ENCODE measurements at places on chromosomes 6 and 20.
A peak's percentile ranks its signal among the peaks of the same experiment; 100 is the strongest.

- DNase-seq: no peak
Observed at GRCh38 chr6:21157186-21157929, 436.2 kb upstream of the SOX4 start.

DNA sequence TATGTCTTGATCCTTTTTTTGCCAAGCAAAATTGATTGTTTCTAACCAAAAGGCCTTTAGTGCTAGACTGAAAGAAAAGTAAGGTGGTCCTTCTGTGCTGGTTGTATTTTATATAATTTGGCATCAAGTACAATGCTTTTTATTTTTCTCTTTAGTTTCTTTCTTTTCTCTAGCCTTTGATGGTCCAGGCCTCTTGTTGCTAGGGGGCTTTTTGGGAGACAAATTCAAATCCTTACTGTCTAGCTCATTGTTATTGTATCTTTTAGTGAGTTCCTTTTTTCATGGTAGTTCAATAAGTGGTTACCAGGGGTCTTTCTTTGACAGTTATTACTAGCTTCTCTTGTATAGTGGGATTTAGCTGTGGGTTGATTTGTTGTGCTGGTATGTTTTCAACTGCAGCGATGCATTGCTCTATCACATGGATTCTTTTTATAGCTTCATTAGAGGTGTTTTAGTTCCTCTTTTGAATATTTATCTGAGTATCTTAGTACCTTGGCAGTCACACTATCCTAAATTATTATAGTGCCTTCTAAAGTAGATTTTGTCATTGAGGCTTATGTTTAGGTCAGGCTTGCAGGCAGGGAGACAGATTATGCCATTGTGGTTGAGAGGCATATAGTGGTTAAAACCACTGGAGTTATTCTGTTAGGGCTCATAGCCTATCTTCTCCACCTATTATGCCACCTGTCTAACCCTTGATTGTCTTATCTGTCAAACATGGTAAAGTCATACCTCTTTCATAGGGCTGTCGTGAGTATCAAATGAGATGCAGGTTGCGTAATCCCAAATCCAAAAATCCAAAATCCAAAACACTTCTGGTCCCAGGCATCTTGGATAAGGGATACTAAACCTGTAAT is 49.5 kb downstream of the KCNS1 start:
- no peak for DNase-seq

DNA sequence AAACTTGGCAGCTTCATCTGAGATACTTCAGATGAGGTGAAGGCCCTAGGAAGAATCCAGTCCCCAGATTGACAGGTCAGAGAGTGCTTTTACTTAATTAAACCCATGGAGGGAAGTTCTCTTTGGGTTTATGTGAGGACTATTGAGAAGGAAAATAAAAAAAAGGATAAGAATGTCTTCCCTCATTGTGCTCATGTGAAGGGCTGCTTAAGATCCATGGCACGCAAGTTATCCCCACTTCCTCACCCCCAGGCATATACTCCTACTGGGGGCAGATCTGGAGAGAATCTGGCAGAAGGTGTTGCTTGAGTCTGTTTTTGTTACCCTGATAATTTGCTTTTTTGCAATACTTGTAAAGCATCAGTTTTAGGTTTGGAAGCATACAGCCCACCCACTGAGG is 322.9 kb upstream of the TFAP2D start:
- no peak for DNase-seq

GRCh38 chr20:61656198-61656597 is 404.1 kb downstream of the CDH4 start:
- no peak for DNase-seq

GRCh38 chr20:1390581-1391403 is 2.1 kb downstream of the FKBP1A start:
- no peak for DNase-seq

- DNase-seq: no peak
Observed at GRCh38 chr20:11230999-11231398, 557.2 kb upstream of the JAG1 start.

- DNase-seq: no peak
Observed at GRCh38 chr6:22350109-22350508, 53.3 kb upstream of the PRL start.

DNA sequence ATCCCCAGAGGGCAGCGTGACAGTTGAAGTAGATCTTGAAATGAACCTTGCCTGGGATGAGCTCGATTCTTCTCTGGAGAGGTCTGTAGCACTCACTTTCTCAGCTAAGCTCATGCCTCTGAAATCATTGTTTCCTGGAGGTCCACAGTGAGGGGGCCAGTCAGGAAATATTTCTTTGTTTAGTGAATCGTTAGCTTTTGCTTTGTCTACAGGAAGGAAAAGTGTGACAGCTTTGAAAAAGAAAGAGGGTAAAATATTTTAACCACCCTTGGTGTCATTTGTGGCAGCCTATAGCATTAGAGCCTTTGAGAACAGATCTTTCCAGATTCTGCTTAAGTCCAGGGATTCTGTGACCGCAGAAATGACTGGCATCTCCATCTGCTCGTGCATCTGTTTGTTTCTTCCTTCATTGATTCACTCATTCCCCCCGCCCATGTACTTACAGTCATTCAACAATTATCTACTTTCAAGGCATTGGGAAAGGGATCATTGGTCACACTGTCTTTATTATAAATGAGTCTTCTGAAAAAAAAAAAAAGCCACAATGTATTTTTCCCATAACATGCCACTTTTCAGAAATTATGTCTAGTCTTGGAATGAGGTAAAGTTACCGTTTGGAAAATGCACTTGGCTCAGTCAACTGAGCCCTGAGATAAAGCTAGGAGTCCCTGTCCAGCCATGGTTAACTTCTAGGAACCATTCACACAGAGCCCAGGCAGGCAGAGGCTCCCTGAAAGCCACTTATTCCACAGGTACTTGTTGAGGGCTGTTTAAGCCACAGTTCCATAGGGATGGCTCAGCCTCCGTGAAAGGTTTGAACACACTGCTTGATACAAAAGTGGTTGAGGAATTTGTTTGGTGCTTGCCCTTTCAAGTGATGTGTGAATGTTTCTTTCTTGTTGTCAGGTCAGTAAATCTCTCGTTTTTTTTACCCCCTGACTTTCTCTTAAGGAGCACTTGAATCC is 86.0 kb downstream of the TIAM2 start:
- DNase-seq: peak; percentile 79

GRCh38 chr20:37356387-37356786 is 10.4 kb downstream of the SRC start:
- peak; percentile 27 for DNase-seq

- no peak for DNase-seq
Observed at GRCh38 chr6:122484760-122485159, 13.2 kb upstream of the SERINC1 start.

DNA sequence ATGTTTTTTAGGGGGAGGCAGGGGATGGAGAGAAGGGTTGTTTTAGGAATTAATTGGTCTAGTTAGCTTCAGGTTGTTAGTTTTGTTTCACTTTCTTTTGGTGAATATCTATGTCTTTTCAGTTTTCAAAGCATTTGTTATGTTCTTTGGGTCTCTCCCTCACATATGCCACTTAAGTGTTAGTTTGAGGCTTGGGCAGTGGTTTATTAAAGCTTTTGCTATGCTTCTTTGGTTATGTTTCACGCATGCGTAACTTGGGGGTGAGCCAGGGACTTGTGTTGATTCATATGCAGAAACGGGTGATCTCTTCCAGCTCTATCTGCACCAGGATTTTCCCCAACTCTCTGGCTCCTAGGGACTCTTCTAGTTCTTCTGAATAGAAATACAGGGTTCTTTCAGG is 11.4 kb upstream of the MMS22L start:
- DNase-seq: peak; percentile 22

DNA sequence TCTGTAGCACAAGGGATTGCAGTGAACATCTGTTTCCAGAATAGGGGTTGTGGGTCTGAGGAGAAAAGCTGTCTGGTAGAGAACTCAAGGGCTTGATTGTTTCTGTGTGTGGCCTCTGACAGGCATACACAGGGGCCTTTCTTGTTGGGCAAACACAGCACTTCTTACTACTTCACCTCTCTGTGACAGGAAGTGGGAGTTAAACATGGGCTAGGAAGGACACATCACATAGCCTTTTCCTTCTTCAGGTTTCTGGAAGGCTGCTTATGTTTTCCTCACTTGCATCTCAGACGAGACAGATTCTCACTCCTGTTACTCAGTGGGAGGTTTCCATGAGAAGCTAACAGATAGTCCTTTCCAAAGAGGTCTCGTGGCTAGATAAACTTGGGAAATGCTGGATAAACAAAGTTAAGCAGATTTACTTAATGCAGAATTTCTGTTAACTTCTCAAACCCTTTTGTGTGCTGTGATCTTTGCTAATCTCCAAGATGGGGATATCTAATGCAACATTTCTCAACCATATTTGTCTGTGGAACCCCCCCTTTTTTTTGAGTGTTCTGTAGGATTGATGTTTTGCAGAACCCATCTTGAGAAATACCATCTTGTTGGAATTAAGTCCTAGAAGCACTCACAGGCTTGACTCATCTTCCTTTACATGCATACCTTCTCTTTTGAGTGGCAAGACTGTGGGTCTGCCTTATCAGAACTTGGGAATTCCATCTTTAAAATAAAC is 41.9 kb upstream of the RNF8 start:
- no peak for DNase-seq

- no peak for DNase-seq
Observed at GRCh38 chr20:33649201-33649681, 12.9 kb upstream of the C20orf144 start.

GRCh38 chr20:61882716-61883615 is 182.7 kb downstream of the TAF4 start:
- DNase-seq: no peak

DNA sequence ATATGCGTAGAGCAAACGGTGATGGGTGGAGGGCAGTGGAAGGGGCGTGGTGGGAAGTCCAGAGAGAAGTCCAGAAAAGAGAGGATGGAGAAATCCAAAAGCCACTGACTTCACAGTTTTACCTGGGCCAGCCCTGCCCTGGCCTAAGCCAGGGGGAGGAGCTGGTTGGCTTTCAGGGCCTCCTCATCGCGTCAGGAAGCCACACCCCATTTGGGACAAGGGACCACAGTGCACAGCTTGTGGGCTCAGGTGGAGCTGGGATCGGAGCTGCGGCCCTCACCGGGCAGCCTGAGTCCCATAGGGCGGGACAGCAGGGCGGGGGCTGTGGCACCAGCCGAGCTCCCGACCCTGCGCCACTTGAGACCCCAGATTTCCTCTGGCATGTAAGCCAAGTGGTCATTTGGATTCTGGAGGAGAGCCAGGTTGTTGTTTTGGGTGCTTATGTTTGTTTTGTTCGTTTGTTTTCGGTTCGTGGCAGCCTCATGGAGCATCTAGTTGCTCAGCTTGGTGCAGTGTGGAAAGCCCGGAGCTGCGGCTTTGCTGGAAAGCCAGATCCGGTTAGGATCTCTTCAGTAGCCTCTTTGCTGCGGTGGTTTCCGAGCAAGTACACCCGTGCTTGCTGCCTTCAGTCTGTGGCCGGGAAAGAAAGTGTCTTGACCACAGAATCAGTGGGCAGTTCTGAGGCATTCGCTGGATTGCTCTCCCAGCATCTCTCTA is 42.2 kb downstream of the RIOK1 start:
- no peak for DNase-seq

DNA sequence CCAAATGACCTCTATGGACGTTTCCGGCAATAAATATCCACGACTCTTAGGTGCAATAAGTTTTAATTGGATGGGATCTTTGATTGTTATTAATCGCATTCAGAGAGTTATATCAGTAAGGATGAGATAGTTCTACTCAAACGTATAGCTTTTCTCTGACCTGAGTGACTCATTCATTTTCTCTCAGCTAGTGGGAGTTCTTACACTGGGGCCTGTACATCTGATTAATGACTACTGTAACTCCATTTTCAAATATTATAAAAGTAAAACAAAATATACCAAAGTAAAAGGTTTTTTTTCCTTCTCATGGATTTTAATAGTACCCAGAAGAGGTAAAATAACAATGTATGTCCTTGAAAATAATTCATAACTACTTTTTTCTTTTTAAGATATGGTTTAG is 41.1 kb upstream of the SAMD5 start:
- DNase-seq: no peak

- no peak for DNase-seq
Observed at GRCh38 chr6:15461127-15461944, 201.5 kb downstream of the DTNBP1 start.

DNA sequence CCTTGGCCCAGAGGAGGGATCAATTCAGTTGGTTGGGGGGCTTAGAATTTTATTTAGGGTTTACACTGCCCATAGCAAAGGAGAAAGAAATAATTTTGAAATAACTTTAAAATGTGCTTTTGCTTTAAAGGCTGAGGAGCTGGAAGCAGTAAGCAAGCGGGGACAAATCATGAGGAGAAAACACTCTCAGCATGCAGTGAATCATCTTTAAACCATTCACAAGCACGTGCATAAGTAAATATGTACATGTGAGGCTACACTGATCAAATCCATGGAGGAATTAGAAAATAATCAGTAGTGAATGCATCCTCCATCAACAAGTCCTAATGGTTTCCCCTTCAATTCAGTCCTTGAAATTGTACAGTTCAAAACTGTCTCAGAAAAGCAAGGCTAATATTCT is 181.0 kb downstream of the MTFR2 start:
- peak; percentile 50 for DNase-seq

GRCh38 chr6:112117554-112117953 is 30.2 kb downstream of the FAM229B start:
- no peak for DNase-seq

DNA sequence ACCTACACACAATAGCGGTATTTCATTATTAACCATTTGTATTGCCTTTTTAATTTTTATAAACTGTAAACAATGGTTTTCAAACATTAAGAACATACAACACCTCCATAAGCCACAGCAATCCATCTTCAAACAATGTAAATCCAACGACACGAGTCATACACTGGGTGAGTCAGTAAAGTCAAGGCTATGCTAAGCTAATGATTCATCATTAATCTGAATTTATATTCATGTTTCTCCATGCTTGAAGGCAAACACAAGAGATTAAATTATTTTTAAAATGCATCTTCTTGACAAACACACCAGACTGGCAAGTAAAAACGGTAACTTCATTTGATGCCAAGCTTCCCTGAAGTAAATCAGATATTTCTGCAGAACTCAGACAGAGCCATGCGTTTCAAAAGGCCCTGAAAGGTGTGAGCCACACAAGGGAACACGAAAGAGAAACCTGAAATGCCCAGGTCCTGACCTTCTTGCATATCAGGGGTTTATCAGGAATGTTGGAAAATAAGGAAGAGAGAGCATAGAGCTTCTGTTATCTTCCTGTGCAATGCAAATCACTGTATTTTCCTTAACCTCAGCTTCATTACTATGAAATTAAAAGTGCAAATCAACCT is 162.5 kb downstream of the ALDH8A1 start:
- peak; percentile 17 for DNase-seq

GRCh38 chr6:13259393-13259792 is 68.9 kb downstream of the TBC1D7 start:
- DNase-seq: no peak

All from GM04503 (cell line).